ENCODE measurements at places on chromosomes 12 and 14.
A peak's percentile ranks its signal among the peaks of the same experiment; 100 is the strongest.

- no peak for ATAC-seq
Observed at GRCh38 chr14:90785471-90785870, 30.8 kb downstream of the TTC7B start.

DNA sequence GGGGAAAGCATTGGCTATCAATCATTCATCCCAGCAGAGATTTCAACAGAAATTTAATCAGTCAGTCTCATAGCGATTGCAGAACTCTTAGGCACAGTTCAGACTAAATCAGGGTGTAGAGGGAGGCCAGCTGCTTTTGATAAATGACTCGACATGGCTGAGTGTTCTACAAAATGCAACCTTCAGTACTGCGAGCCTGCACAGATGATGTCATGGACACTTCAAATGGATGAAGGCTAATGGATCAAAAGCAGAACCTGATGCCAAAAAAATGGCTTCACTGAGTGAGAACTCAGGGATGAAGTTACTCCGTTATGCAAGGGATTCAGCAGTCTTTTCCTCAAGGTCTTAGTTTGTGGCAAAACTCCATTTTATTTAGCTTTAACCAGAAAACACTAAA is 167.3 kb downstream of the DACT1 start:
- ATAC-seq, result no peak

GRCh38 chr12:62772416-62772955 is 162.5 kb downstream of the PPM1H start:
- no peak for ATAC-seq

- ATAC-seq, result no peak
Observed at GRCh38 chr12:80825506-80825905, 108.8 kb downstream of the MYF5 start.

DNA sequence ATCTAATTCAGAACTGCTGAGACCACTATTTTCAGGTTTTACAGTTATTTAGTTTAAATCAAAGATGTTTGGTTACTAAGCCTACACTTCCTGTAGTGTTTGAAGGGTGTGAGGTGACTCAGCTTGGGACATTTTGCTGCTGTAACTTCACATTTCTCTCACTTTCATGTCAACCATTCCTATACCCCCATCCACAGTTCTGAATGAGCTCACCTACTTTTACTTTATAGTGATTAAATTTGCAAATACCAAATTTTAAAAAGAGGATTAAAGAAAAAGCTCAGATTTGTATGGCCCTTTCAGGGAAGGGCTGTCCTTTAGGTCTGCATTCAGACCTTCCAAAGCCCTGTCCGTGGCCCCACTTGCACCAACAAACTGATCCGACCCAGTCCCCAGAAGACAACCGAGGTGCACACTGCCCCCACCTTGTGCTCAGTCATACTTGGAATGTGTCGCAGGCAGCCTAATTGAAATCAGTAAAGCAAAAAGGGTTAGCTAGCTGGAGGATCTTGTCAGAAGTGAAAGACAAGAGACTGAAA is 174.4 kb downstream of the MON2 start:
- no peak for ATAC-seq

- ATAC-seq, result no peak
Observed at GRCh38 chr14:99033951-99034350, 238.0 kb downstream of the BCL11B start.

DNA sequence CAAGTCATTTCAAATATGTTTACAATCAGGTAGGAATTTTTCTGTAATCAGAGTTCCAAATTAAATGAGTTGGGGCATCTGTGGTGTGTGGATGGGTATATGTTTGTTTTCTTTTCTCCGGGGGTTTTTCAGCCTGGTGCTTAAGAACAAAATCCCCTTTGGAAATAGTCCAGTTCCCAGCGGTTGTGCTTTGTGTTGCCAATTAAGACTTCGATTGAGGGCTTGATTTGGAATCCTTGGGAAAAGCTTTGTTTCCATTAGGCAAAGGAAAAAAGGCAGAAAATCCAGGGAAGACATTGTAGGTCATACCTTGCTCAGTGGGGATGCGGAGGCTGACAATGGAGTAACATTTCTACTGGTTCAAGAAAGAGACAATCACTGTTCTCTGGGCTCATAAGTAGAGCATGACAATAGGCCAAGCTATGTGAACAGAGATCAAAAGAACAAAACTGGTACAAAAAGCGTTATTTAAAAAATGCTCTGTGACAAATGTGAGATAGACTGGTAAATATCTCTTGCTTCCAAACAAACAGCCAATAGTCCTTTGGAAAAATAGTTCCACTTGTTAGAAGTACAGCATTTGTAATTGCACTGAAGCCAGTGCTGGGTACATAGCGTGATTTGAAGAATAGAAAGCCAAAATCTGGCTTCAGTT is 79.7 kb downstream of the EML1 start:
- no peak for ATAC-seq

DNA sequence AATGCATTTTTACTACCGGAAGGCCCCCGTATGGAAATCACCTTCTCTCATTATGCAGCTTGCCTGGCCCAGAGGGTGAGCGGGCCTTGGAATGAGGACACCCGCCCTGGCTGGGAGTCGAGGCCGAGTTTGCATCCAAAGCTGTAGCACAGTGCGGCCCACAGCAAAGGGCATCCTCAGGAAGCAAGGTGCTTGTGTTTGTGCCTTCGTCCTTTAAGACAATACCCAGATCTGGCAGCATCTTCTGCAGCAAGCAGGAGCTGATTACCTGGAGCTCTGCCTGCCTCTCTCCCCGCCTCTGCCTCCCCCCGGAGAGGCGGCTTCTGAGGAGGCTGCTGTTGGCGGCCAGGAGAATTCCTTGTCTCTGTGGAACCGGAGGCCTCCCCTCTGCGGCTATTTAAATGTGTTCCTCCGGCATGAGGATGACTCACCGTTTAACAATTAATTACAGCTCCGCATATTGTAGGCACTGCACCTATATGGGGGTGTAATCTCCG is 145.3 kb downstream of the CACNA1C start:
- ATAC-seq, result peak; percentile 21

GRCh38 chr12:50057000-50057841 is at the start of gene ASIC1:
ASIC1 (plus strand) TSS chr12:50057596; CDS start chr12:50058767, 1,171 bp downstream.
- peak; percentile 67 for ATAC-seq

GRCh38 chr14:62138593-62138992 is 376.4 kb downstream of the SNAPC1 start:
- no peak for ATAC-seq

DNA sequence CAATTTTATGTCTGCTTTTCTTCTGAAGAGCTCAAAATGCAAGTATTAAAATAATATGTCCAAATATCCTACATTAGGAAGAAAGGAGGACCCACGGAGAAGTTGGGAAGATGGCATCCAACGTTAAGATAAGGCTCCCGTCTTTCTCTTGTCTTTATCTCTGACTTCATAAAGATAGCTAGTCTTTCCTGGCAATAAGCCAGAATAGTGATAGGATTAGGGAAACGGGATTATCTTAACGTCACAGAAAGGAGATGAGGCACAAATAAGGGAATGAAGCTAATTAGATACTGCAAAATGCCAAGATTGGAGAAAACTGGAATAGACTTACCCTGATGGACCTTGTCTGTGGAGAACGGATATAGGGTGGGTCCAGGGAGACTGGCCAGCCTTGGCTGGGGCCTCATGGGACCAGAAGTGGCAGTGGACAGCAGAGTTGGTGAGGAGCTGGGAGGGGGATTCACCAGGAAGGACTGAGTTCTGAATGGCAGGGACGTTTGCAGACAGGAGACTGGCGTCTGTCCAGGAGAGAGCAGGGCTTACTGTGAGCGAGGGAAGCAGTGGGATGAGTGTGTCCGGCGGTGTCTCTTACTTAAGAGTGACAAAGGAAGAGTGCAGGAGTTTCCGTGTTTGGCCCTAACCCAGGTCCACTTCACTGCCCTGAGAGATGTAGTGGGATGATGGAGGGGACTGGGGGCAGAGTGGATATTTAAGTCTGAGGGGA is 119.9 kb downstream of the CACNA1C start:
- no peak for ATAC-seq

DNA sequence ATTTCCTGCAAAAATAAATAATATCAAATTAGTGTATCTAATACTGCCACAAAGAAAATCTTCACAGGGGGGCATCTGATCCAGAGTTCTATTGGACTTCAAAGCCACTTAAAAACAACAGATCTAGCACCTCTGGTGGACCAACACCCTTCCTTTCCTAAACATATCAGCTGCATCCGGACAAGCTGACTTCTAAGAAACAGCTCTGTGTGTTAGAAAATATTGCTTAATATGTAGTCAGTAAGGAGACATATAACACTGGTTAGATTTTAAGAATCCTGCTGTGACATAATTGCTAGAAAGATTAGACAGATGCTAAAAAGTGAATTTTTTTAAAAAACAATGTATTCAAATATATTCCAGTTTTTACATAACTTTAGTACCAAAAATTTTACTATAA is 61.1 kb upstream of the PTPRB start:
- ATAC-seq, result no peak

DNA sequence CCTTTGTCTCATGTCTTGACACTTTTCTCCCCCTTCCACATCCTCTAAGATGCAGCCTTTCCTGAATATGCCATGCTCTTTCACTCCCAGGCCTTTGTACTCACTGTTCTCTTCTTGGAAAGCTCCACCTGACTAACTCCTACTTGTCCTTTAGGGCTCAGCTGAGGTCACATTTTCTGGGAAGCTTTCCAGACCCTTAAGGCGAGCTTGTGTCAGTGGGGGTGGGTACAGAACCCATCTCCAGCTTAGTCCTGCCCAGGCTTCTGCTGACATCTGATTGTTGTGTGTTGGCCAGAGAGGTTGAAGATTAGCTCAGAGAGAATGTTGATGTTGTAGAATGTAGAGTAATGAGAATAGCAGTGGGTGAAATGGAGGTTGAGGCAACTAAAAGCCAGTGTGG is 2.9 kb upstream of the TSFM start:
- ATAC-seq, result no peak

DNA sequence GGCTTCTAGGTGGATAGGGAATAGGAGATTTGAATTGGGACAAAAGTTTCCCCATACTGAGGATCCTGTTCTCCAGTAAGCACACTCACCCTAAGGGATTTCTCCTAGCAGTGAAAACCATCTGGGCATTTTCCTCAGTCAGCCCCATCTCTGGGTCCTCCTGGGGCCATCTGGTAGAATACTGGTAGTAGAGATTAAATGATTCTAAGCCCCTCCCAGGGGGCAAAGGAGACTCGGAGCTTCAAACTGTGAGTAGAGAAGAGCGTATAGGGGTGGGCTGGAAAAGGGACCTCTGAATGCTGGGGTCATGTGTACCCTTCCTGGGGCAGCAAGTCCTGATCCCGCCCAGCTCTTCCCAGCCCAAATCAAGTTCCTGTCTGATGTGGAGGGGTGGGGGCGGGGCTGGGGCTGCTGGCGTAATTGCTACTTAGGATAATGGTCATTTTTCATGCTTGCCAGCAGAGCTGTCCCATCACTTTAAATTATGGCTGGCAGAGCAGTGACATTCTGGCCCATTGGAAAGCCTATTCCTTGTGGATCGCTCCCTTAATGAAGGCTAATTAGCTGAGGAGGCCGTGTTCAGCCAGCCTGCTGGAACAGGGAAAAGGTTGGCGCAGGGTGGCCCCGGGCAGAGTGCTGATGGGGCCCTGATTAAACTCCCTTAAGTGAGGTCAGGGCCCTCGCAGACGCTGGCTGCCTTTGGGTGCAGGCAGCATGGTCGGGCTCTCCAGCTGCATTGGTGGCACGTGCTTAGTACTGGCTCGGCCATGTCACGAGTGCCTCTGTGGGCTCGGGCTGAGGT is 127.8 kb downstream of the TSPAN9 start:
- no peak for ATAC-seq

- no peak for ATAC-seq
Observed at GRCh38 chr12:116368196-116369194, 91.0 kb upstream of the MED13L start.

GRCh38 chr12:25263594-25263993 is 12.9 kb upstream of the KRAS start:
- no peak for ATAC-seq

DNA sequence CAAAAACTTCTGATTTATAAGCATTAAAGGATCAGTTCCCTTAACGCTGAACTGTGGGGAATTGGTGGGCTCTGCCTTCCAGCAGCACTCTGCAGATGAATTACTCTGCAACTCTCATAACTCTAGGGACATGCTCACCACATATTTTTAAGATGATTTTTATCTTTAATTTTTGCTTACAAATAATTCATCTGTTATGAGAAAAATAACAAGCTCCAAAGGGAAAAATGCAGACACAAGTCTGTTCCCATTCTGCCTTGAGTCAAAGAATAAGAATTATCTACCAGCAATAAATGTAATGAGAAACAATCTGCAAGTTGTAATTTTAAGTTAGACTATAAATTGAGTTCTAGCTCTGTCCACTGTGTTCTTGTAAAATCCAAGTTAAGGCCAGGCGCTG is 133.1 kb upstream of the MDM1 start:
- ATAC-seq, result no peak

DNA sequence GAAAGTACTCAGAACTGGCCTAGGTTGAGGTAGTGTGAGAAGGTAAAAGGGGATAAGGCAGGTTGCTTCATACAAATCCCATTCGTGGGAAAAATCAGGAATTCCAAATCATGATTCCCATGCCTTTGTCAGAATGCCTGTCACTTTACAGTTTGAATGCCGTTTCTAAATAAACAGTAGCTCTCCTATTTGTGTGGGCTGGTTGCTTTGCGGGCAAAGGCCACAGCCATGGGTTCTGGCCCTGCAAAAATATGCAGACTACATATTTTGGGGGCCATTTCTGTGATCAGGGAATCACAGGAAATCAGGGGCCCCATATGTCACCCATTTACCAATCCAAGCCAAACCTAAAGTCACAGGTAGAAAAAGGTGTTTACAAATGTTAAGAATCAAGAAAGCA is 161.3 kb upstream of the BMP4 start:
- no peak for ATAC-seq

GRCh38 chr12:112352921-112353320 is 29.3 kb downstream of the HECTD4 start:
- peak; percentile 54 for ATAC-seq

DNA sequence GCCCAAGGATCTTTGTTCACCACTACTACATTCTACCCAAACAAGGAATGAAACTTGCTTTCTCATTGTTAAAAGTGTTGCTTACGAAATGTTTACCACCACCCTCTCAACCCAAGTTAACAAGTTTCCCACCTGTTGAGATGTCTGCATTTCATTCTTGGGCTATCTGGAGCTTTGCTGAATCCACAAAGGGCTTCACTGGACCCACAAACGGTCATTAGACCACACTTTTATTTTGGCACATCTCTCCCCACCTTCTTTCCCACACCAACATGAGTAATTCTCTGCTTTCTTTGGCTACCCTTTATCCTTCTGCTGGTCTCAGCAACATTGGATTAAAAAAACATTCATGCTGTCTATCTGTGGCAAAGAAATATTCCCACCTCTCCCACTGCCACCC is 78.0 kb downstream of the TMEM260 start:
- ATAC-seq, result no peak

All from esophagus mucosa (tissue), 1 donor.